ENCODE measurements at places on chromosomes 7 and 10.

- no peak for DNase-seq
These were observed 565.5 kb upstream of the IGFBP3 start for GRCh38 chr7:46486256-46487206.

GRCh38 chr7:26060733-26061677, 91.0 kb upstream of the NFE2L3 start:
- no peak for DNase-seq

GRCh38 chr7:156384706-156385105, 255.9 kb upstream of the RNF32 start:
- no peak for DNase-seq

- peak; percentile 96 for DNase-seq
These were observed 296.5 kb upstream of the PITRM1 start for GRCh38 chr10:3468919-3469638.

- DNase-seq, result peak; percentile 1
These were observed 195.8 kb upstream of the NPVF start for GRCh38 chr7:25424113-25424512.

- DNase-seq, result no peak
These were observed 495.1 kb downstream of the RPS24 start for GRCh38 chr10:78528749-78529204.

DNA sequence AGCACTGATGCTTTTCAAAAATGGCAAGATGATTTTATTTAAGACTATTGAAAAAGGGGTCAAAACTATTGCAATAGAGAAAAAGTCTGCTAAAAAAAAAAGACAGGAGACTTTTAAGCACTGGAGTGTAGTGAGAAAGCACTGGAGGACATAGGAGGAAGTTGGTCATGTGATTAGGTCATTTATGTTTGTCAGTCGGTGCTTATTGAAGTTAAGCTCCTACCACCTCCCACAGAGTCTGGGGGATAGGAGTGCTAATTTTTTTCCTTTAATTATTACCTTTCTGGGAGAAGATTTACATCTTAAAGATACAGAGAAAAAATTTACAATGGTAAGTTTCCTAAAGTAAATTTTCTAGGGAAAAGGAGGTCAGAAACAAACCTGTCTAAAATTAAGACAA, 80.2 kb upstream of the TMEM229A start:
- no peak for DNase-seq

DNA sequence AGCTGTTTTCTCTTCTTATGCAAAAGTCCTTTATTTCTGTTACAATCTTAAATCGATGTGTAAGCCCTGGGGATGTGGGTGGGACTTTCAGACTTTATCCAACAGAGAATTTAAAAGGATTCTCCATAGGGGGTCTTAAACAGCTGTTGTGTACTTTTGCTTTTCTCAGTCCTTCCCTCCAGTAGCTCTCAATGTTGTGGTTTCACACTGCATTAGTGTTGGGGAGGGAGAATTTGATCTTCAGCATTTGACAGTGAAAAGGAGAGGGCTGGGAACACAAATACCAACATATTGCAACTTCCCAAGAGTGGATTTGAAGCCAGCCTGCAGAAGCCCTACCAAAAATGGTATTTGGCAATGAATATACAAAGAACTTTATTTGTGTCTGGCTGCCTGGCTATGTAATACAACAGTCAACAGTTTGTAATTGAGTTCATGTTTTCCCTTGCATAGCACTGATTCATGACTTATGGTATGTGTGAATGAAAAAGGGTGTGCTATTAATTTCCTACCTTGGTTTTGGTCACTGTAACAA, 80.1 kb upstream of the CAPZA2 start:
- no peak for DNase-seq

GRCh38 chr10:117552701-117553141, 10.2 kb downstream of the EMX2 start:
- no peak for DNase-seq

GRCh38 chr7:131976411-131976810, 420.0 kb upstream of the PODXL start:
- no peak for DNase-seq

DNA sequence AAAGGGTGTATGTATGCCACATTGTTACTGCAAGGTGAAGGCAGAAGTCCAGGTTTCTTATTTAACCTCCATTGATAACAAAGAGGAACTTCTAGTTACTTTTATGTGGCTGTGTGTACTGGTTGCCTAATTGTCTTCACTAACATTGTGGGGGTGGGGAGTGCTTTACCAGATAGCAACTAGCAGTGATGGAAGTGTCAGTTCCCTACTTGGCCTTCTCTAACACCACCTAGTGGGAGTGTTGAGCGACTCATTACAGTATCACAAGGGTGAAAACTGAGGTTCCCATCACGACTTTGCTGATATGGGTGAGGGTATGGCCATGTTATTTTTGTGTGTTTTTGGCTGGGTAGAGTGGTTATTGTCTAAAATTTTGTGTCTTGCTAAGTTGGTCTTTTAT, 274.4 kb downstream of the THSD7A start:
- peak; percentile 72 for DNase-seq

- DNase-seq, result no peak
These were observed 642.2 kb downstream of the SH2D4B start for GRCh38 chr10:81179805-81180452.

GRCh38 chr7:122675011-122675410, 23.9 kb downstream of the RNF133 start:
- DNase-seq, result no peak

- DNase-seq, result no peak
These were observed 1.7 kb upstream of the PTPRE start for GRCh38 chr10:127905001-127905847.

GRCh38 chr7:108236681-108237415, 106.7 kb upstream of the LAMB4 start:
- DNase-seq, result no peak

DNA sequence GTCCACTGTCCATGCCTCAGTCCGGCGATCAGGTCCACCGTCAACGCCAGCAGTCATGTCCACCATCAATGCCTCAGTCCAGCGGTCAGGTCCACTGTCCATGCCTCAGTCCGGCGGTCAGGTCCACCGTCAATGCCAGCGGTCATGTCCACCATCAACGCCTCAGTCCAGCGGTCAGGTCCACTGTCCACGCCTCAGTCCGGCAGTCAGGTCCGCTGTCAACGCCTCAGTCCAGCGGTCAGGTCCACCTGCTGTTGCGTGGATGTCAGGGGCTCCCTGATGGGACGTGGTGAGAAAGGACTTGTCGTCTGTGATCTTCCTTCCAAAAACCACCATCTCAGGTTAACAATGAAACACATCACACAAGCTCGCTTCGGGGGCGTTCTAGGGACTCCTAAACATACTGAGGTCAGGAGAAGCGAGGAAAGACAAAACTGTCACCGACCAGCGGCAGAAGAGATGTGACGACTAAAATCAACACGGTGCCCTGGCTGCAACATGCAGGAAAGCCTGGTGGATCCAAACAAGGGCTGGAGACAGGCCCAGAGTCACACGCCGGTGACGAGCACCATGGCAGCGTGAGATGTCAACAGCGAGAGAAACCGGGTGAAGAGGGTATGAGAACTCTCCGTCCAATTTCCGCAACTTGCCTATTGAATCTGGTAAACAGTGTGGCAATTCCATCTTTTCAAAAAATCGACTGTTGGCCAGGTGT, 264.2 kb downstream of the MAD1L1 start:
- no peak for DNase-seq
